Femur (tissue), 1 donor: ENCODE measurements at places on chromosomes 4 and X.

DNA sequence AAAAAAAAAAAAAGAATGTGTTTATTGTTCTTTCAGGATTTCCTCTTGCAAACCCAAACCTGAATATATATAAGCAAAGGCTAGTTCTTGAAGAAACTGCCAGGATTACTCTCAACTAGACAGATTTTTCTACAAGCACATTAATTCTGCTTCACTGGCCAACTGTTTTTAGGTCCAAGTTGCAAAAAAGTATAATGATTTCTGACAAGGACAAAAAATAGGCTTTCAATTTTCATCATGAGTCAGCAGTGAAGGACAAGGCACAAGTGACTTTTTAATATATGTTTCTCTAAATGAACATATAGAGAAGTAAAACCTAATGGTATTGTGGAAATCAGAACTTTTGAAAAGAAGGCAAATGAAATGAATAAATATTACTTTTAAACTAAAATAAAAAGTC, 73.7 kb downstream of the ELOVL6 start:
- no peak for DNase-seq

- no peak for DNase-seq
Measured at GRCh38 chr4:31995943-31996901, 1276.1 kb downstream of the PCDH7 start.

- no peak for DNase-seq
Measured at GRCh38 chr4:128940971-128941370, 131.5 kb downstream of the JADE1 start.

- DNase-seq, result no peak
Measured at GRCh38 chr4:143362349-143363046, 25.8 kb downstream of the GAB1 start.
